ENCODE measurements at places on chromosomes 1 and 21.

DNA sequence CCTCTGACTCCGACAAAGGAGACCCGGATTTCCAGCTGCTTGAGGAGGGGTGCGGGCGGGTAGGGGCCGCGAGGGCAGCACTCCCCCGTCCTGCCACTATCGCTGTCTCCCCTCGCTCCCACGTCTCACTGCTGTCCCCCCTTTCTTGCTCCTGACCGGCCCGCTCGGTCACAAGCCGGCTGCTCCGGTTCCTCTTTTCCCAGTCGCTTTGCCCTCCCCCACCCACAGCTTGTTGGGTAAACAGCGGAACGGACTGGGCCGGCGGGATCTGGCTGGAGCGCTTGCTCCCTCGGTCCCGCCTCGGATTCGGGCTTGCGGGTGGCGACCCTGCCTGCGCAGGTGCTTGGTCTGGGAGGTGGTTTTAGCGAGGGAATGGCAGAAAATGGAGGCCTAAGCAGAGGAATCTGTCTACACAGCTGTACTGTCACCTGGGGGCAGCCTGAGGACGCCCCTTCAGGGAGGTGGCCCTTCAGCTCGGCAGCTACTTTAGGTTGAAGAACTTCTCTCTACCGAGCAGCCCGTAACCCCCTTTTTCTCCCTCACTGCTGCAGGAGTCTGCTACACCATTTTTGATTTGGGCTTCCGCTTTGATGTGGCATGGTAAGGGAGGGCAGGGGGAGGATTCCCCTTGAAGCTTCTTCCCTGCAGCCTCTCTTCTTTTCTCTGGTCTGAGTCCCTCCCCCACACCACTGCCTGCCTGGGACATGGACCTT is 645 bp downstream of the ATP6V0B start:
- no peak for DNase-seq

GRCh38 chr1:228108055-228108690 is 926 bp downstream of the MRPL55 start:
- DNase-seq: no peak

- DNase-seq: no peak
These were observed 397.2 kb downstream of the DUSP10 start for GRCh38 chr1:221344693-221345092.

GRCh38 chr21:37297364-37297763 is 30.2 kb upstream of the VPS26C start:
- no peak for DNase-seq

DNA sequence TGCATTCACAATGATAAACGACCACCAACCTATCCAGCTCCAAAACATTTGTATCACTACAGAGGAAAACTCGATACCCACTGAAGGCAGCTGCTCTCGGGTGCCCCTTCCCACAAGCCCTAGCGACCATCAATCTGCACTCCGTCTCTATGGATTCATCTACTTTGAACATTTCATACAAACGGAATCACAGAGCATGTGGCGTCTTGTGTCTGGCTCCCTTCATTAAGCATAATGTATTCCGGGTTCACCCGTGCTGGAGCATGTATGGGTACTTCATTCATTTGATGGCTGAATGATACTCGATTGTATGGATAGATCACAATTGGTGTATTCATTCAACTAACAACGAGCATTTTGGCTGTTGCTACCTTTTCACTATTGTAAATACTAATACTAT is 340.2 kb downstream of the SMYD3 start:
- DNase-seq: no peak
